ENCODE measurements at places on chromosomes 1 and 21.

DNA sequence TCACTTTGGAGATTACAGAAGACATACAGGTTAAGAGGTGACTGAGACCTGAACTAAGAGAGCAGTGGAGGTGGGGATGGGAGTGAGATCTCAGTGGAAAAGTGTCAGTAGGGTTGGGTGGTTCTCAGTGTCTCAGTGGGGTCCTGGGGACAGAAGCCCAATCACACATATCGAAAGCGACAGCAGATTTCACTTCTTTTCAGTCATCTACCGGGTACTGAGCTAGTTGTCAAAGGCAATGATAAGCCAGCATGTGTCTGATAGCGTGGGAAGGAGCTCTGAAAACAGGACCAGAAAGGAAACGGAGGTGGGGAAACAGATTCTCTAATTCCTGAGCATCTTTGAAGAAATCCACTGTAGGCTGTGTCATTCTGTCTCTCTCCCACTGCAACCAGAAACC is 59.5 kb downstream of the RHOU start:
- H3K36me3 ChIP-seq, result no peaks in the 10 kb centered on the region
- H3K4me1 ChIP-seq, result peaks cover 2% of the 10 kb centered on the region
- no peak overlapping the region for H3K4me3 ChIP-seq

GRCh38 chr1:209769971-209770370 is 14.1 kb downstream of the TRAF3IP3 start:
- H3K27me3 ChIP-seq, result no peaks in the 10 kb centered on the region
- H3K27ac ChIP-seq, result no peak overlapping the region
- no peak for DNase-seq
- H3K36me3 ChIP-seq, result no peaks in the 10 kb centered on the region
- H3K4me1 ChIP-seq, result no peaks in the 10 kb centered on the region
- H3K4me3 ChIP-seq, result no peak overlapping the region

DNA sequence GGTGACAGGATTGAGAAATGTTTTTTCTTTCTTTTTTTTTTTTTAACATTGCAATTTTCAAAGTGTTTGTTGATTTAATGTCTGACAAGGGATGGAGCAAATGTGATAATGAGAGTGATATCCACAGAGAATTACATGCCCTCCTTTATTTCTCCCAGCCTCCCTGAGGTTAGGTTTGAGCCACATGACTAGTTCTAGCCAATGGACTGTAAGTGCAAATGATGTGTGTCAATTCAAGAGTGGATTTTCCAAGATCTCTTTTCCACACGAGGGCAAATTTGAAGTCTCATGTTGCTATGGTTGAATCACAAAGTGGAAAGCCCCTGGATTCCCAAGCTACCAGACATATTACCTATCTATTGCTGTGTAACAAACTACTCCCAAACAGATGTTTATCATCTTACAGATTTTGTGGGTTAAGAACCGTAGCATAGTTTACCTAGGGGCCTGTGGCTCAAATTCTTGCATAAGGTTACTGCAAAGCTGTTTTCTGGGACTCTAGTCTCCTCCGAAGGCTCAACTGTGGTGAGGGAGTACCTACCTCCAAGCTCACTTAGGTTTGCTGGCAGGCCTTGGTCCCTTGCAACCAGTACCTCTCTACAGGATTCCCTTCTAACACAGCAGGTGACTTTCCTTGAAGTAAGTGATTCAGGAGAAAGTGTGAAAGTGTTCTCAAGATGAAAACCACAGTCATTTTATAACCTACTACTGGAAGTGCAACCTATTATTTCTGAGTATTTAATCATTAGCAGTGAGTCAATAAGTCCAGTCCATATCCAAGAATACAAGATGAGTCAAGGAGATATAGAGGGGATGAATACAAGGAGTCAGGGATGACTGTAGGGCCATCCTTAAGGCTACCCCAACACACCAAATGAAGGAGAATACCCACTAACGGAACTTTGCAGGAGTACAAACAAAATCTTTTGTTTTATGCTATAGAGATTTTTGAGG is 533.6 kb downstream of the PTPRC start:
- no peak for DNase-seq
- no peaks in the 10 kb centered on the region for H3K36me3 ChIP-seq
- no peak overlapping the region for H3K4me3 ChIP-seq
- no peaks in the 10 kb centered on the region for H3K4me1 ChIP-seq
- H3K27ac ChIP-seq, result no peak overlapping the region

- H3K4me1 ChIP-seq, result peaks cover 3% of the 10 kb centered on the region
- H3K36me3 ChIP-seq, result no peaks in the 10 kb centered on the region
- DNase-seq, result no peak
- H3K27me3 ChIP-seq, result no peaks in the 10 kb centered on the region
These were observed 1.6 kb upstream of the TMCC2 start for GRCh38 chr1:205225901-205226765.

GRCh38 chr1:187839873-187840272 is 1011.1 kb downstream of the PLA2G4A start:
- H3K4me3 ChIP-seq, result no peak overlapping the region
- DNase-seq, result no peak
- H3K4me1 ChIP-seq, result no peaks in the 10 kb centered on the region
- H3K36me3 ChIP-seq, result no peaks in the 10 kb centered on the region
- no peaks in the 10 kb centered on the region for H3K27me3 ChIP-seq

- H3K27me3 ChIP-seq, result no peaks in the 10 kb centered on the region
- DNase-seq, result no peak
- H3K27ac ChIP-seq, result no peak overlapping the region
- no peak overlapping the region for H3K4me3 ChIP-seq
- H3K36me3 ChIP-seq, result no peaks in the 10 kb centered on the region
These were observed 22.0 kb upstream of the IFNAR1 start for GRCh38 chr21:33302796-33303195.

- no peaks in the 10 kb centered on the region for H3K27me3 ChIP-seq
- H3K4me3 ChIP-seq, result no peak overlapping the region
- H3K27ac ChIP-seq, result no peak overlapping the region
- no peaks in the 10 kb centered on the region for H3K4me1 ChIP-seq
- DNase-seq, result no peak
These were observed 3.1 kb upstream of the DDR2 start for GRCh38 chr1:162629077-162629627.

GRCh38 chr1:88878731-88879130 is 12.6 kb downstream of the GTF2B start:
- no peak for DNase-seq
- H3K27me3 ChIP-seq, result no peaks in the 10 kb centered on the region
- H3K27ac ChIP-seq, result no peak overlapping the region
- no peak overlapping the region for H3K4me3 ChIP-seq

DNA sequence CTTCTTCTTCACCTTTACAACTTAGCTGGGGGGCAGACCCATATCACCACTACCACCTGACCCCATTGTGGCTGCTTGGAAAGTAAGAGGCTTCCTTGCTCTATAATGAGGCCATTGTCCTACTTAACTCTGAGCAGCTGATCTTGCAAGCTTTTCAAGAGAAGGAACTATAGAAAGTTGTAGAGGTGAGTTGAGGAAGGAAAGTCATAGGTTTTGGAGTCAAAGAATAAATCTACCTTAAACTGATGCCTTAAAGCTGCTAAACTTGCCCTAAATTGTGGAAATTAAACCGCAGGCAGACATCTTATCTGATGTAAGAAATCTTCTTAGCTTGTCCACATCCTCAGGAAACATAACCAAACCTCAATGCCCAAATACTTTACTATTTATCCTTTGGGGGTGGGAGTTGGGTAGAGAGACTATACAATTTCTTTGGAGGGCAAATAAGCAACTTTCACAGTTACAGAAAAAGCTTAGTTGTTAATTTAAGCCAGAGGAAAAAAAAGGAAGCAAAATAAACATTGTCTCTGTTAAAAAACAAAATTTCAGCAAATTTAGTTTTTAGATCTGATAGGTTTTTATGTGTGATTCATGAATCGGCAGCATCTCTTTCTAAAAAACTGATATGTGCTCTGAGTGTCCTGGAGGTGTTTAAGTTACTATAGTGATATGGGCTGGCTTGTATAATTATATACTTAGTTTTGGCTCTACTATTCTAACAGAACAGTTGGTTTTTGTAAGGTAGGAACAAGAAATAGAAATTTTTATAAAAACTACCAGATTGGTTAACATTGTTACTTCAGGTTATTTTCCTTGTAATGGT is 4.7 kb downstream of the IL23R start:
- no peaks in the 10 kb centered on the region for H3K36me3 ChIP-seq
- H3K27me3 ChIP-seq, result no peaks in the 10 kb centered on the region
- H3K27ac ChIP-seq, result no peak overlapping the region
- H3K4me3 ChIP-seq, result no peak overlapping the region
- H3K4me1 ChIP-seq, result no peaks in the 10 kb centered on the region
- no peak for DNase-seq

- peaks cover 2% of the 10 kb centered on the region for H3K4me1 ChIP-seq
- H3K27me3 ChIP-seq, result no peaks in the 10 kb centered on the region
- H3K4me3 ChIP-seq, result no peak overlapping the region
- H3K27ac ChIP-seq, result no peak overlapping the region
- DNase-seq, result no peak
These were observed 17.6 kb downstream of the PCNX2 start for GRCh38 chr1:233277637-233278606.

- no peaks in the 10 kb centered on the region for H3K36me3 ChIP-seq
- DNase-seq, result no peak
- no peaks in the 10 kb centered on the region for H3K4me1 ChIP-seq
- H3K27ac ChIP-seq, result no peak overlapping the region
- H3K27me3 ChIP-seq, result no peaks in the 10 kb centered on the region
- no peak overlapping the region for H3K4me3 ChIP-seq
These were observed 36.9 kb upstream of the BACH1 start for GRCh38 chr21:29261555-29262540.

DNA sequence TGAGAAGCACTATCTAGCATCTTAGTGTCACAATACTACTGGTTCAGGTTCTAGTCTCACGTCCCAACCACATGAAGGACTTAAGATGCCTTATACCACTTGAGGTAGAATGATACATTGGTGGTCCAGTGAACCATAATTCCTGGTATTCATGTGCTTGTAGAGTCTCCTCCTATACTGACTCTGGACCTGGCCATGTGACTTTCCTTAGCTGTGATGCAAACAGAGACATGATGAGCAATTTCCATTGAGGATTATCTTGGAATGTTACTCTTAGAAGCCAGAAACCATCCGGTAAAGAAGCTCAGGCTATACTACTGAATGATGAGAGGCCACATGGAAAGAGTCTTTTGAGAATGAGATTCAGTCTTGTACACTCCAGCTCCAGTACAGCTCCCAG is 105.7 kb downstream of the NME7 start:
- H3K36me3 ChIP-seq, result no peaks in the 10 kb centered on the region
- no peak overlapping the region for H3K27ac ChIP-seq
- no peaks in the 10 kb centered on the region for H3K27me3 ChIP-seq
- no peak overlapping the region for H3K4me3 ChIP-seq

DNA sequence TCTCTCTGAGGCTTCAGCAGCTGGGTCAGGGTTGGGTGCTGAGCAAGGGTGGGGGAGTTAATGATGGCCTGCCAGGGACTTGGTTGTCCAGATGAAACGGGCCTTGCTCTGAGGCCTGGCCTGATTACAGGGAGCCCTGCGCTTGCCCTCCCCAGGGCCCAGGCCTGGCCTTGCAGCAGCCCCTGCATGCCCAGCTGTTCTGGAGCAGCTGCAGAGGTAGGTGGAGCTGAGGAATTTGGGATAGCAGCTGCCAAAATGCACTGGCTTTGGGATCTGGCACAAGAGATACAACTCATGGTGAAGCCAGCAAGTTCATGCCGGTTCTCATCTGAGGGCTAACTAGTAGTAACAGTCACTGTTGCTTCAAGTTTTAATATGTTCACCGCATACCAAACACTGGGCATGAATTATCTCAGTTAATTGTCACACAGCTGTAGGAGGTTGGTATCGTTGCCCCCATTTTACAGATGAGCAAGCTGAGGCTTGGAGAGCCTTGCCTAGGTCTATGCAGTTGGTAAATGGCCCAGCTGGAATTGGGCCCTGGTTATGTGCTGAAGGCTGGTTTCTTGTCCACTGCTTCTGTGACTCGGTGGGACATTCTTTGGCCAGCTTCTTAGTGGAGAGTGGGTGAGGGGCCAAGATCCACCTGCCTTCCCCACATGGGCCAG is 7.3 kb upstream of the SERINC2 start:
- DNase-seq, result no peak
- H3K27ac ChIP-seq, result no peak overlapping the region
- no peaks in the 10 kb centered on the region for H3K36me3 ChIP-seq
- H3K4me1 ChIP-seq, result no peaks in the 10 kb centered on the region
- no peaks in the 10 kb centered on the region for H3K27me3 ChIP-seq

DNA sequence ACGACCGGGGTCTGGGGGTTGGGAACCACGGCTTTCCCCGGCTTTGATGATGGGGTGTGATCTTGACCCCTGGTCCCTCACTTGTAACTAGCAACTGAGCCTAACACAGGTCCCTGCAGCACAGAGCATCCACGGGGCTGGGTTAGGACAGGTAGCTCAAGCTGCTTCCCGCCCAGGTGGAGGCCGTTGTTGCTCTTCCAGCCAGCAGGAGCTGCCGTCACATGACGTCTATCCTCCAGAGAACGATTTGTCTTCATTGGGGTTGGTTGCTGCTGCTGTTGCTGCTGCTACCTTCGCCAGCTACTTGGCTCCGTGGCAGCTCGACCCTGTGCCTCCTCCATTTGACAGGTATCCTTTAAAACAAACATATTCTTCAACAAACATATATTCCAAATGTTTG is 74.3 kb upstream of the ADAR start:
- H3K4me1 ChIP-seq, result no peaks in the 10 kb centered on the region
- no peak overlapping the region for H3K4me3 ChIP-seq
- H3K27me3 ChIP-seq, result no peaks in the 10 kb centered on the region
- no peaks in the 10 kb centered on the region for H3K36me3 ChIP-seq
- H3K27ac ChIP-seq, result no peak overlapping the region

- no peak overlapping the region for H3K27ac ChIP-seq
- DNase-seq, result no peak
These were observed 20.4 kb downstream of the CSDE1 start for GRCh38 chr1:114737314-114737849.

DNA sequence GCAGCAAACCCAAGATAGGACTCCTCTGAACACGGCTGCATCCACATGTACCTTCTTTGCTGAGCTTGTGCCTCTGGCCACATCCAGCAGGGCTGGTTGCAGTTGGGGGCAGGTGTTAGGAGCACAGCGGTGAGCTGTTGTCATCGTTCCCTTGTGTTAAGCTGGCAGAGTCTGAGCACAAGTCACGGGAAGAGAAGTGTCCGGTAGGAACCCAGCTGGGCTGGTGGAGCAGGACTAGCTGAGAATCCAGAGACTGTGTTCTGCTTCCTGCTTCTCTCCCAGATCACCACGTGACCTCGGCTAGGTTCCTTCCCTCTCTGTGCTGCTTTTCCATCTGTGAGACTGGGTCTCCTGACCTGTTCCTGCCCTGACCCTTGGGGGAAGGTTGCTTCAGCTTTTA is 105.1 kb downstream of the PCBP3 start:
- H3K27ac ChIP-seq, result no peak overlapping the region
- H3K36me3 ChIP-seq, result 0 out of 2 replicates have a peak, but pooled peaks cover 4% of the 10 kb centered on the region
- no peaks in the 10 kb centered on the region for H3K27me3 ChIP-seq
- no peak overlapping the region for H3K4me3 ChIP-seq
